ENCODE measurements at places on chromosomes 11 and 22.

GRCh38 chr22:21041937-21042336 is 3.8 kb upstream of the LRRC74B start:
- no peak for DNase-seq

DNA sequence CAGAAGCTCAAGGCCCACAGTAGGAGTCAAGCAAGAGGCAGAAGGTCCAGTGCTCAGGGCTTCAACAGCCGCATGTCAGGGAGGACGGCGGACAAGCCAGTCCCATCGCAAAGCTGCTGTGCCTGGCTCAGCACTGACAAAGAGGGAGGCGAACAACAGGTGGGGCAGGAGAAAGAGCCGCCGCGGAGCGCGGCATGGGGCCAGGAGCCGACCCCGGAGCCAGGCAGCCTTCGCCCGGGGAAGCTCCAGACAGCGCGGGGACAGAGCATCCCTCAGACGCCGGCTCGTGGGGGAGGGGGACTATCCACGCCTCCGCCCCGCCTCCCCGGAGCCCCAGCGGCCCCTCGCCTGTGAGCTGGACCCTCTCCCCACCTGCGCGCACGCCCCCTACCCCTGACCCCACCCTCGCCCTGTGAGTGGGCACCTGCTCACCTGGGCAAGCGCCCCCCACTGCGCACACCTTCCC is 369 bp downstream of the DHCR7 start:
- DNase-seq = peak; percentile 22

DNA sequence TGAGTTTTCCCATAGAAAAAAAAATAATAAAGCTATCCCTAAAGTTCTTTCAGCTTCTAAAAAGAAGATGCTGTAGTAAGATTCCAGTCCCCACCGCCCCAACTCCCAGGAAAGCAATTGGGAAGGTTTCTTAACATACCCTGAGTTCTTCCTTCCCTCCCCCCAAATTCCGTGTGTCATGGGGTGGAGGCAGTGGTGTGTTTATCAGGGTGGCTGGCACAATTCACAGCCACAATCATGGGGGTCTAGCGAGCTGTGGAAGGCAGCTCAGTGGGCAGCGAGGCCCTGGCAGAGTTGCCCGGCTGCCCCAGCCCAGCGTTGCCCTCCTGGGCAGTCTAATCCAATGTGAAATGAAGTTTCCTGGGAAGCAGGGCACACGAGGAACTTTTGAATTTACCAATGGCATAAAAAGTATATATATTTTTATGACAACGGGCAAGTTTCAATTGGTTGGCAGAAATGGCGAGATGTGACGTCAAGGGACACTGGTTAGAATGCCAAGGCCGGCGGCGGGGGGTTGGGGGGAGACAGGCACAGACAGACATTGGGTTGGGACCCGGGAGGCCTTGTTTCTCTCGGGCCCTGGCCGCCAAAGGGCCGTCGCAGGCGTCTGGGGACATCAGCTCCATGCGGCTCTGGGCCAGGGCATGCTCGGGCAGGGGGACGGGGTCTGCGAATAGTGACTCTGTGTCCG is 80.7 kb upstream of the PPARA start:
- no peak for DNase-seq

- no peak for DNase-seq
These were observed 477.0 kb upstream of the CHORDC1 start for GRCh38 chr11:90699791-90700400.

Data from stimulated activated CD4-positive, alpha-beta T cell treated with anti-CD3 and anti-CD28 coated beads, TNF-alpha, amount 100 ng/mL, for 1 hour (primary cell).